Right ventricle myocardium inferior (tissue), 1 donor: ENCODE measurements at places on chromosomes 3 and 15.

DNA sequence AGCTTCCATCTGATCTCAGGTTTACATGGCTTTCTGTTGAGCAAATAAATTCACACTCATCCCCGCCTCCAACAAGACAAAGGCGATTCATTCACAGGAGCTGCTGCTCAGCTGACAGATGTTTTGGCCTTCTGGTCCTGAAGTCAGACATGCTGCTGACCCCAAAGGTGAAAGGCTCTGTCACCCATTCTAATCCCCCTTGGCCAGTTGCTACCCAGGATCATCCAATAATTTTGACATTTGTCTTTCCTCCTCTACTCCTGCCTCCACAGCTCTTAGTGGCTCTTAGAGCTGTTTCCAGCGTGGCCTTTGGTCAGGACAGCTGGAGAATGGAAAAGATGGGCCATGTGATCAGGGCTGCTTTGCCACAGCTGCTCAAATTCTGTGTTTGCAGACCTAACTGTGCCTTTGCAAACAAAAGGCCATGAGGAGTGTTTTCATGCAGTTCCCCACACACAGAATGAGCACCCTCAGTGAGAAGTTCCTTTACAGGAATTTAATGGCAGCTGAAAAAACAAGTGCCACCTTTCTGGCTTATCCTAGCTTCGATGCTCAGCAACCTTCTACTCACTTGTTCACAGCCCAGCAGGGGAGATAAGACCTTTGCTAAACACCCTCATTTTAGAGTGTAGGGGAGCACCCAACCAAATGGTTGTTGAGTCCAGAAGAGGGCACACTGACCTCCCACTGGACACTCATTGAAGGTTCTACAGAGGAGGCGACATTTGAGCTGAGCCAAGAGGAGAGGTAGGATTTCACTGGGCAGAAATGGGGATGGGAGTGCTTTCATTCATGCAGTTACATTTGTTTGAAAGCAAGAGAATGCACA lies 39.0 kb downstream of the CYP19A1 start:
- no peak for DNase-seq

DNA sequence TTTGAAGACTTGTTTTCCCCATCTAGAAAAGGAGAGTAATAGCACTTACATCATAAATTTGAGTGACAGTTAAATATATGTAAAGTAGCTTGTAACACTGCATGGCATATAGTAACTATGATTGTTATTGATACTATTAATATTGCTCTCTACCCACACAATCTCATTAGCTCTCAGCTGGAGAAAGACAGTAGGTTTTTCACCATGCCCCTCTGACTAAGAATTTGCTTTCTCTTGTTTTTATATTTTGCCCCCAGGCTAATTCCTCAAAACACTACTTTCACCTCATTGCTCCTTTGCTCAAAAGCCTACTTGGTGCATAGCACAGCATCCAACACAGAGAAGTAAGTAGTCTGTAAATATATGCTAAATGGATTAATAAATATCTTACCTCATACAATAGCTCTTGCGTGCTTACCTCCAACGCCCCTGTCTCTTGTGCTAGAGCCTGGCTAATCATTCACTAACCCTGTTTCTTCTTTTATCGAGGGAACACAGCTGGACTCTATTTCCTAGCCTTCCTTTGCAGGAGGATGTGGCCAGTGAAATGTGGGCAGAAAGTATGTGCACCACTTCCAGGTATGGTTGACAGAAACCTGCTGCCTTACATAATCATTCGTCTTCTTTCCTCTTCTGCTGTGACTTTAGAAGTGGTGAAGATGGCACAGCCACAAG lies 190.0 kb downstream of the PLCH1 start:
- no peak for DNase-seq

DNA sequence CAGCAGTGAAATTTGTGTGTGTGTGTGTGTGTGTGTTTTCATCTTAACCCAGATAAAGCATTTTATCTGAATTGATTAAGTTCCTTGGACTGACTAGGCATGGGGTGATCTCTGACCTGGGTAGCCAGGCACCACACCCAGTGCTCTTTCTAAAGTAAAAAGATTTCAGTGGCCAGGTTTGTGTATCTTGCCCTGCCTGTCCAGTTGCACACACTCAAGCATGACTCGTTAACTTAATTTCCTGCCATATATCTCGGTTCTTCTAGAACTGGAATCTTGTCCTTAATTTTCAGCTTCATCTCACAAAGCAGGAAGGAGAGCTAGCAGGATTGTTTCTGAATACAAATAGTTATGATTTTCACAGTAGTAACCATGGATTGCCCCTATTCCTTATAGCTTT lies 17.0 kb downstream of the TM4SF18 start:
- no peak for DNase-seq

GRCh38 chr3:14891135-14892132 lies 55.9 kb upstream of the NR2C2 start:
- DNase-seq: no peak

DNA sequence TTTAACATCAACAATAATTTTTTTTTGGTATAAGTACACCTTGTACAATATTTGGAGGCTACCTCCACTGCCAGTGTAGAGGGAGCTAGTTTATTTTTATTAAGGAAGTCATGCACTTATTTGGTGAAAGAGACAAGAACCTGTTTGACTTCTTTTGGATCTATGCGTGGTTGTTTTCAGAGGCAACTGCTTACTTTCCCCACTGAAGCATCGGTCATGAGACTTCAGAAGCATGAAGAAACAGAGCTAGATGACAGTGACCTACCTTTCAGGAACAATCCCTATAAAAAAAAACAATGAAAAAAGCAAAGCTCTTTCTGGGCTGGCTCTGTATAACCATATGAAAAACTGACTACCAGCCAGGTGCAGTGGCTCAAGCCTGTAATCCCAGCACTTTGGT lies 20.0 kb upstream of the ZNF148 start:
- DNase-seq: no peak

- DNase-seq: peak; percentile 48
These were observed 16.2 kb downstream of the CDIN1 start for GRCh38 chr15:36595611-36596010.

GRCh38 chr3:187843654-187844053 lies 98.4 kb upstream of the BCL6 start:
- peak; percentile 69 for DNase-seq

DNA sequence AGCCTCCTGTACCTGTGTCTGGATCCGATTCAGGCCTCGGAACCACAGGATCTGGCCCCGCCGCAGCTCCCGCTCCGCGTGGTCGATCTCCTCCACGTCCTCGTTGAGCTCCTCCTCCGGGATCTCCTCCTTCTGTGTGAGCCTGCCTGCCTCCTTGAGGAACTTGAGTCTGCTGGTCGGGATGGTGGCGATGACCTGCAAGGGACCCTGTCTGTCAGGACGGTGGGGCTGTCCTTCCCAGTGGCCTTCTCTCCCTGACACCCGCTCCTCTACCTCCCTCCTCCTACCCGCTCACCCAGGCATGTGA lies 17.2 kb upstream of the SEC13 start:
- peak; percentile 49 for DNase-seq

DNA sequence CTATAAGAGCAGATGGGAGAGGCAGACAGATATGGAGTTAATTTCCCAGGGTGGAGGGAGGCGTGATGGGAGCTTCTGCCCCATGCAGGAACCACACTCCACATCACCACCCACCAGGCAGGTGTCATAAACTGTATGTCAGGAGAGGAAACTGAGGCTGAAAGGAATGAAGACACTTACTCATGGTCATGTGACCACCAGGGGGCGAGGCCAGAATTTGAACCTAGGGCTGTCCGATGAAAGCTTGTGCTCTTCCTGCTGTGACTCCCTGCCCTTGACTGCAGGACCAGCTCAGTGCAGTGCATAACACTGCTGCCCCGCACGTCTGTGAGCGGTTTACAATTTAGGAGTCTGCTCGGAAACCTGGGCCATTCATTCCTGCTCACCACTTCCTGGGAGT lies 28.8 kb downstream of the NUP210 start:
- peak; percentile 35 for DNase-seq

DNA sequence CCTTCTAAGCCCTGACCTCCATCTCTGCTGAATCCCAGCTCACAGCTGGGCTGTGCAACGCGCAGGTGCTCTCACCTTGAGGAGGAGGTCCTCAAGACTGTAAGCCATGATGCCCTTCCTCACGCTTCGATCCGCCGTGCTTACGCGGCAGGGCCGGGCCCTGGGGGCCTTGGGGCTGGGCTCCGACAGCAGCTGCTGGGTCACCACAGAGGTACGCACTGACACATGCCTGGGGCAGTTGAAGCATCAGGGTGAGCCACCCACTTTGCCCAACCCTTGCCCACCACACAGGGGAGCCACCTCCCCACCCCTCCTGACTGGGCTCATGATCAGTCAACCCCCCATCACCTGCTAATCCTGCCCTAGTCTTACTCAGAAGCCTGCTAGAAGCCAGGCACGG lies 3.1 kb downstream of the CIDEC start:
- no peak for DNase-seq

DNA sequence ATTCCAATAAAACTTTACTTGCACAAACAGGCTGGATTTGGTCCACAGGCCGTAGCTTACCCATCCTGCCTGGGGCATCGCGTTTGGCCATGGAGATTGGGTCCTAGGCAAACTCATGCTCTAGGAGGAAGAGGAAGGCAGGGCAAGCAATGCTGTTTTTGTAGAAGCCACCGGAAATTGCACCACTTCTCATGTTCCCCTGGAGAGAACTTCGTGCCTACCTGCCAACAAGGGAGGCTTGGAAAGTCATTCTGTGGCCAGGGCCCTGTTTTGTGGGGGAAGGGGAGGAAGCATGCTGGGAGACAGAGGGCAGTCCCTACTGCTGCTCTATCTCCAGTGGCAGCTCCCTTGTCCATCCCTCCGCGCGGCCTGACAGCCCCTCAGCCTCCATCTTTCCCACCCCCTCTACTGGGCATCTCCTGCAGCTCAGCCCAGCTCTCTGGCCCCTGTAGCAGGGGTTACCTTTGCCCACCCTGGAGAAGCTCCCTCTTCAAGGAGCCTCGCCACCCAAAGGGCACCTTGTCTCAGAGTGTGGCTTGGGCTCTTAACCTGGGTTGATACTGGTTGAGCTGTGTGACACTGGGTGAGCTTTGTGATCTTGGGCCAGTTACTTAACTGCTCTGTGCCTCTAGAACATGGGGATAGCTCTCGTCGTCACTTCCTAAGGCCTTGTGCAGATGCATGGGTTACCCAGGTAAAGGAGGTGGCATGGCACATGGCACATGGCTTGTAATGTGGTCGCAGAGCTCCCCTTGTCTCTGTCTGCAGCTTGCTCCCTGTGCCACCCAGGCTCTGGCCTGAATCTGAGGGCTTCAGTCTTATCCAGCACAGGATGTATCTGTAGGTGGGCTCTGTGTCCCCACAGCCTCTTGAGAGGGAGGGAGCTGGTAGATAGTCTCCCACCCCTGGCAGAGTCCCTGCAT lies 6.1 kb downstream of the ABTB1 start:
- no peak for DNase-seq

DNA sequence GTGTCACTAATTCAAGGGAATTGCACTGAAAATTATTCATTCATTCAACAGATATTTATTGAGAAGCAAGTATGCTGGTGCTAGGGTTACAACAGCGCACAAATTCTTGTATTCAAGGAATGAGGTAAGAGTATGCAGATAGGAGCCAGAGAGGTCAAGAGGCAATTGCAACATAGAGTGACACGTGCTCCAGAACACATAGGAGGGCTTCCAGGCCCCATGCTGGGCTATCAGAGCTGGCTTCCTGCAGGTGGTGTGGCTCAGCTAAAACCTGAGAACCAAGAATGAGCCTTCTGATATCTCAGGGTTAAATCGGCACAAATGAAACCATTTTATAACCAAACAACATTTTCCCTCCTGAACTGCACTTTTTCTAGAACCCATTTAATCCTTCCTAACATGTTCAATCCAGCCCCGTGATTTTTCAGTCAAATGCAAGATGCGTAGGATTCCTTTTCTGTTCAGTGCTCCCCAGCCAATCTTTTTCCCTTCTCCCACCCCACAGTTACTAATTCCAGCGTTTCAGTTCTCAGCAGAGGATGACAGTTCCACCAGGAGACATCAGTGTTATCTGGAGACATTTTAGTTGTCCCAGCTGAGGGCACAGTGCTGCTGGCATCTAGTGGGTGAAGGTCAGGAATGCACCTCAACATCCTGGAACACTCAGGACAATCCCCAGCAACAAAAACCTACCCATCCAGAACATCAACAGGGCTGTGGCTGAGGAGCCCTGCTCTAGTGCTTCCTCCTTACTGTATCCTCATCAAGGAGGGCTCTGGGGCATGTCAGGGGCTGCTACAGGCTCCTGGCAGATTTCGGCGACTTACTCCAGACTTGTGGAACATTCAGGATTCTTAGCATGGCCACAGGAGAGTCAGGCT lies 13.1 kb downstream of the CCR5AS start:
- no peak for DNase-seq

DNA sequence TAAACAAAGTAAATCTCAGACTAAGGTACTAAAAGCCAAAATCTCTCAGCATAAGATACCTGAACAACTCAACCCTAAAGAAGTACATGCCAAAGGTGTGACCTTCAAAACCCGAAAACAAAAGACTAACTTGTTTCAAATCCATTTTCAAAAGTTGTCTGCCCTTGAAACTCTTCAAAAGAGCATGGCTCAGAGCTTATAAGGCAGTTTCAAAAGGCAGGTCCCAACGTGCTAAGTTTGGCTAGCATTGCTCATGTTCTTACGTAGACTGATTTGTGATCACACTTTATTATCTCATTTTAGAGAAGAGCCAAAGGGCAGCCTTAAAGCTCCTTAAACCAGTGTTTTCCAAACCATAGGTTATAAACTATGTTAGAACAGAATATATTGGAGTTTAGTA lies 112.2 kb downstream of the FEZF2 start:
- DNase-seq: no peak

DNA sequence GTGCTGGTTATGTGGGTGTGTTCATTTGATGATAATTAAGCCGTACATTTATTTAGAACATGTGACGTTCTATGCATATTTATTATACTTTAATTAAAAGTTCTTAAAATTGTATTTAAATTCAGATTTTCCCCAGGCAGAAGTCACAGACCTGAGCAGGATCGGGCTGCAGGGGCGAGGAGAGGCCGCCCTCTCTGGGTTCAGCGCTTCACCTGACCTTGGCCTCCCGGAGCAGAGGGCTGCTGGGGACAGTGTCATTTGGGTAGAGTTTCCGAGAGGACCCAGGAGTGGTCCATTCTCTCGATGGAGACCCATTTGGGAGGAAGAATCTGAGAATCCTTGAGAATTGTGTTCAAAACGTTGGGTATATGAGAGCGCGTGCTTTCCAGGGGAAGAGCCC lies 12.0 kb upstream of the TOPBP1 start:
- no peak for DNase-seq
